ENCODE measurements at places on chromosomes 4 and X.

DNA sequence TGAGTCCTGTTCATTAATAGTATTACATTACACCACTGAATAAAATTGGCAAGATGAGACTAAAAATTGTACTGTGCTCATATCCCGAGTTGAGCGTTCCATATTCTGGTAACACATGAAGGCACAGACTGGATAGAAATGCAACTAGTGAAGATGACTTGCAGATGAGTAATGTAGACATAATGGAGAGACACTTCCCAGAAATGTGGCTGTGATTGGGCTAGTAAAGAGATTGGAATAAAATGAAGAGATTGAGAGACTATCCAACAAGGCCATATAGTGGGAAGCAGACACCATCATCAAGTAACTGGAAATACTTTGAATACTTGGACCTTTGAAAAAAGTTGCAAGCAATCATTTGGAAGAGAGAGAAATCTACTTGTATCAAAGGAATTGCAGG is 77.3 kb downstream of the DCAF8L1 start:
- no peak for DNase-seq

GRCh38 chrX:71493111-71493613 is 39.7 kb upstream of the OGT start:
- DNase-seq = no peak

DNA sequence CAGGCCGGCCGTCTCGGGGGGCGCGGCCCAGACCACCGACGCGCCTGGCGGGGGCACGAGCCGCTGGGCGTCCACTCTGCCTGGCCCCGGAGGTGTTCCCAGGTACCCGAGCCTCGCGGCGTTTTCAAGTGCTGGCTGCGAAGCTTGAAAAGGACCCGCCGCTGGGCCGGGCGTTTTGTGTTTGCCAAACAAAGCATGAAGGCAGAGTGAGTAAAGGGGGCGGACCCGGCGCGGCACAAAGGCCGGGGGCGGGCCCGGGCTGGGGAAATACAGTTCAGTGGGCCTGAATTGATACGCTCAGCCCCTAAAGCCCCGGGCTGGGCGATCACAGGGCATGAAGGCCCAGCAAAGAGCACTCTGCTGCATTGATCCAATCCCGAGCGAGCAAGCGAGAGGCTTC is 65.4 kb downstream of the SOX3 start:
- peak; percentile 84 for DNase-seq

- peak; percentile 59 for DNase-seq
Observed at GRCh38 chr4:104064646-104065577, 345.1 kb upstream of the TACR3 start.

DNA sequence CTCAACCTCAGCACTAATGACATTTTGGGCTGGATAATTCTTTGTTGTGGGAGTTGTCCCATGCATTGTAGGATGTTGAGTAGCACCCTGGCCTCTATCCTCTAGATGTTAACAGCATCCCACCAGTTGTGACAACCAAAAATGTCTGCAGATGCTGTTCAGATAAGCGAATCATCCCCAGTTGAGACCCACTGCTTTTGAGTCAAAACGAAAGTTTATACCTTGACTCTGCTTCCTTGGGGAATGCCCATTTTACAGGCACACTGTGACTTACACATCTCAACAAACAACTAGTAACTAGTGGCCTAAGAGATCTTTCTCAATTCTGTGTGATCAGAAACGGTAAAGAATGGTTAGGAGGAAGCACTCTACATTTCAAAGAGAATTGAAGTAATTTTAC is 37.0 kb downstream of the SEPSECS start:
- no peak for DNase-seq

DNA sequence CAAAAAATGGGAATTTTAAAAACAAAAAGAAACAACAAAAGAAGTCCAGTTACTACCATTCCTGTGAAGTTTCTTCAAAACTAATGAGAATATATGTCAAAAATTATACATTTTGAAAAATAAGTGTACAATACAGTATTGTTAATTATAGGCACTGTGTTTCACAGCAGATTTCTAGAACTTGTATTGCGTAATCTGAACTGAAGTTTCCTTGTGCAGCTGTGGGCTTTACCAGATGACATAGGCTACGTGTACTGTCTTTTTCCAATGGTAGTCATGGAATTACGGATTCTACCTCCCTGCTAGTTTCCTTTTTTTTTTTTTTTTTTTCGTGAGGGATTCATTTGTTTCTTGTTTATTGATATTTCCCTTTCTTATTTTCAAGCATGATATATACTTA is 113.8 kb upstream of the GABRA2 start:
- no peak for DNase-seq

DNA sequence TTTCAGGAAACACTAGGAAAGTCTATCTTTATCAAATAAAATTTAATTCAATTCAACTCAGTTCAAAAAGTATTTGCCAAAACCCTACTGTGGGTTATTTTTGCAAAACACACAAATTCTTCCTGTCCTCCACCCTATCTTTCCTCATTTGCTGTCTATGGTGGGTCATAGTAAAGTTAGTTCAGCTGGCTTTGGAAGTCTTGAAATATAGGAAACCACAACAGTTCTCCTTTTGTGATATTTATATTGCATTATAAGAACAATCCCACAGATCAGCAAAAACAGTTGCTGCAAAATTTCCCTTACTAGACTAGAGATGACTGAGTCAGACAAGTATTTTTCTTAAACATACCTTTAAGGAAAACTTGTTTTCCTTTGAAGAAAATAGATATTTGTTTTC is 22.2 kb downstream of the CYBB start:
- DNase-seq = no peak

- no peak for DNase-seq
Observed at GRCh38 chr4:182188622-182189021, 54.6 kb upstream of the TENM3 start.

- peak; percentile 52 for DNase-seq
Observed at GRCh38 chr4:87353592-87353991, 30.9 kb upstream of the HSD17B13 start.

DNA sequence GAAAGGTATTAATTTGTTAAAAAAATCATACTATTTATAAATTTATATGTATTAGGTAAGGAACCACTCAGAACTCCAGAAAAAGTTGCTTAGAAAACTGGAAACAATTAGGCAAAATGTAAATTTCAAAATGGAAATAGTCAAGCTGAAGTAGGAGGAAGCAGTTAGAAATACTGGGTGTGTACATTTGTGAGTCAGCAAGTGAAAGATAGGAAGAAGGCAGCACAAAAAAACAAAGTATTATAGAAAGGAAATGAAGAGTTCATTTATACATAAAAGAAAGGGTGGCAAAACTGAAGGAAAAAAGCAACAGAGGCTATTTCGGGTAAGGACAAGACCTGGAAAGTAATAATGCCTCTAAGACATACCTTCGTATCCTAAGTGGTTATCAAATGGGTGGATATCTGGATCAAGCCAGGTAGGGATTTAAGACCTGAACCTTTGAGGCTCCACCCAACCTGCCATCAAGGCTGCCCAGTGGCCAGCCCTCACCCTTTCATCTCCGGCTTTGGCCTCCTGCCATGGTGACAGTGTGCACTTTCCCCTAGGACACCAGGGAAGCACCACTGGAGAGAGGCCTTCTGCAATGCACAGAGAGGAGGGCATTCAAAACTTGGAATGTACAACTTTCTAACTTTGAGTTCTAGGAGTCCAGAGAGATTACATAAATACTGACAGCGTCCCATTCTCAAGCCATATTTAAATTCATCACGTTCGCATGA is at the start of gene LRRC66:
Gene LRRC66 (minus strand): TSS at position 428 of the 722 bp plus-strand sequence. CDS start 2,750 bp downstream, outside the sequence.
- DNase-seq = no peak

DNA sequence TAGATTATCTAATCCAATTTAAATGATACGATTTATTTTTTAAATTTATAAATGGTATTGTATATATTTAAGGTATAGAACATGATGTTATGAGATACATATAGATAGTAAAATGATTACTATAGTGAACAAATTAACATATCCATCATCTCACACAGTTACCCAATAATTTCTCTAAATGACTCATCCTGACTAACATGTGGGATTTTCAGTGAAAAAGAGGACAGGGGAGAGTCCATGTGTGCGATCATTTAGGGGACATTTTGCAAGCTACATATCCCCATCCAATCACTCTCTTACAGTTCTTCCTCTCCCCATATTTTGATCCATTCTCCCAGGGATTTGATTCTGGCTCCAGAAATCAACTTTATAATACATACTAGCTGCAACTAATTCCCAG is 88.2 kb downstream of the ABCB7 start:
- no peak for DNase-seq

DNA sequence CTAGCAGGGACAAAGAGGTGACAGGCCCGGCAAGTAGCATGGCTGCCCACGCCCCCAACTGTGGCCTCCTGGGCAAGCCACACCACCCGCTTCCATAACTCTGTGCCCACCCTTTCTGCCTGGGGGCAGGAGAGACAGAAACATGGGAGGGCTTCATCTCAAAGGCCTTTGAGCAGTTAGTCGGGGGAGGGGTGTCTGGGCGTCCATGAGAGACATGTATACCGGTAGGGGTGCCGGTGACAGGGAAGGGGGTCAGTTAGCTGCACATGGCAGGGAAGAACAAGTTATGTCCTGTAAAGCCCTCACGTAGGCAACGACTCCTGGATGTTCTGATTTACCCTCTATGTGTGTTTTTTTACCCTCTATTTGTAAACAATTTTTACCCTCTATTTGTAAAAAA is 9.3 kb downstream of the PDZD4 start:
- no peak for DNase-seq

GRCh38 chr4:177099211-177099610 is 210.5 kb upstream of the NEIL3 start:
- no peak for DNase-seq

- no peak for DNase-seq
Observed at GRCh38 chrX:138001226-138001625, 435.3 kb downstream of the ZIC3 start.

GRCh38 chrX:48992341-48992740 is 9.7 kb downstream of the GRIPAP1 start:
- DNase-seq = no peak

GRCh38 chr4:7281691-7282665 is 89.6 kb downstream of the SORCS2 start:
- DNase-seq = no peak

DNA sequence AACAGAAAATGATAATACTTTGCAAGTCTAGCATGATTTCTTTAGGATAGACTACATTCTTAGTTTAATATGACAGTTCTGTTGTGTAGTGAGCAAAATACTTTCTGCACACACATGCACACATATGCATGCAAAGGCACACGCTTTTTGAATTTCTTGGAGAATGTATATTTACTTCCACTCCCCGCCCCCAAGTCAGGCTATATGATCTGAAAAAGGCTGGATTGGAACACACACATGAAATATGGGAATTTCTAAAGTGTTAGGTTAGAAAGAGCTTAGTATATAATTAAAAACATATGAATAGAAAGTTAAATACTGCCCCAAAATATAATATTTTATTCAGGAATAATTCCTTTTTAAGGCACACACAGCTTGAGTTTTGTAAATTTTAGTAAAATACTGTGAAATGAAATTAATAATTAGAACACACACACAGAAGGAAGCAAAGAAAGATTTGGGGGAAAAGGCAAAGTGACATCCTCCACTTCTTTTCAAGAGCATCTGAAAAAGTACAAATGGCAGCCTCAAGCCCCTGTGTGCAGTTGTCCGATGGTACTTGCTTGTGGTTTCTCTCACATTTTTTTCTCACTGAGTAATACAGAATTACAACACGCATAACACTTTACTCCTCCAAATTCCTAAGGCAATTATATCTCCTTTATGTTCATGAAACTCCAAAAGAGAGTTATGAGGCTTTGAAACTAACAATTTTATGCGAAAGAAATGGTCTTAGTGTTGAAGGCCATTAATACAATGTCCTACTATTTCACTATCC is 228.9 kb upstream of the ETNPPL start:
- DNase-seq = no peak

DNA sequence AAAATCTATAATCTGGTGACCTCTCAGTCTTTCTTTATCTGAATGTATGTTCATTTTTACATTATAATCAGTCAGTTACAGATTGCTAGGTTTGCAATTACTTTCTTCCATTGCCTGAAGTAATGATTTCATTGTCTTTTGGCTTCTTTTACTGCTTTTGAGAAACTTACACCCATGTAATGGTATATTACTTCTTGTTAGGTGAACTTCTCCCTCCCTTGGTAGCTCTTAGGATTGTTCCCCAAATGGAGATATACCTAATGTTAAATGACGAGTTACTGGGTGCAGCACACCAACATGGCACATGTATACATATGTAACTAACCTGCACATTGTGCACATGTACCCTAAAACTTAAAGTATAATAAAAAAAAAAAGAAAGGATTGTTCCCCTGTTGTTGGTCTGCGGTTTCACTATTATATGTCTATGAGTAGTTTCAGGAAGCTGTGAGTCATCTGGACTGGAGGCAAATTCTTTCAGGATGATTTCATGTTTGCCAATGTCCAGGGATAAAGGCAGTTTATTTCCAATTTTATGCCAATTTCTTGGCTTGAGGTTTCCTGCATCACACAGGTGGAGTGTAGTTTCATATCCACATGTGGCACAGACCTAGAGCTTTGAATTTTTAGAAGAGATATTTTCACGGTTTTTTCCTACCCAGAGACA is 21.8 kb downstream of the SPANXC start:
- no peak for DNase-seq

DNA sequence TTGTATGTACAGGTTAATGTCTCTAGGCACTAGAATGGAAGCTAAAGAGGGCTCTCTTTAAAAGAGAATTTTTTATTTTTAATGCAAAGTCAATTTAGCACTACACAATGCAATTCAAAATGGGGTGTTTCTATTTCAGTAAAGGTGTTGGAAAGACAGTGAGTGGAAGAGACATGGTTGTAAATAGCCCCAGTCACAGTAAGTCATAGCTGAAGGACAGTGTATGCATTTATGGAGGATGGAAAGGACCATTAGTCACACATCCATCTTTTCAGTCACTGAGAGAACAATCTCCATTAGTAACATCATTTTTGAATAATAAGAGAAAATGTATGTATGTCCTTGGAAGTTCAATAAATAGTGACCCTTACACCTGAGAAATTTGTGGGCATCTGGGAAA is 148.0 kb downstream of the PDHA2 start:
- no peak for DNase-seq

GRCh38 chrX:39050427-39050826 is 249.2 kb downstream of the MID1IP1 start:
- DNase-seq = no peak

- peak; percentile 39 for DNase-seq
Observed at GRCh38 chr4:4667622-4668081, 125.8 kb upstream of the STX18 start.

GRCh38 chr4:138414202-138414601 is 172.1 kb upstream of the SLC7A11 start:
- DNase-seq = no peak

GRCh38 chrX:142238536-142238935 is 33.4 kb upstream of the MAGEC2 start:
- no peak for DNase-seq

- DNase-seq = no peak
Observed at GRCh38 chrX:49271341-49271740, 1.7 kb downstream of the PPP1R3F start.

GRCh38 chr4:142291299-142292050 is 554.6 kb downstream of the INPP4B start:
- DNase-seq = no peak

DNA sequence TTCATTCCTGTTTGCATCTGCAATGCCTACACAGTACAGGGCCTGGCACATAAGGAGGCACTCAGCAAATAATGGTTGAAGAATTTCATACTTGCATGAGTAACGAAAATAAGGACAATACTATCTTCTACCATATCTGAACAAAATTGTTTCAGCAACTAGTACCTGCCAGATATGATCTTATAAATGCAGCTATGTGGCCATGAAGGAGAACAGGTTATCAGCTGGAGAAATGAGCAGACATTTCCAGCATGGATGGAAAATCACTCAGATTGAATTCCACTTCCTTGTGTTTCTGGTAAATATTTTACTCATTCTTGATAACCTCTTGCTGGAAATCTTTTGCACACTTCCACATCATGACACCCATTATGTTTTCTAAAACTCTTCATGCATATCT is 204.0 kb downstream of the ADAMTS3 start:
- no peak for DNase-seq
